SW 1271 (cell line): ENCODE measurements at places on chromosomes 7 and 10.

DNA sequence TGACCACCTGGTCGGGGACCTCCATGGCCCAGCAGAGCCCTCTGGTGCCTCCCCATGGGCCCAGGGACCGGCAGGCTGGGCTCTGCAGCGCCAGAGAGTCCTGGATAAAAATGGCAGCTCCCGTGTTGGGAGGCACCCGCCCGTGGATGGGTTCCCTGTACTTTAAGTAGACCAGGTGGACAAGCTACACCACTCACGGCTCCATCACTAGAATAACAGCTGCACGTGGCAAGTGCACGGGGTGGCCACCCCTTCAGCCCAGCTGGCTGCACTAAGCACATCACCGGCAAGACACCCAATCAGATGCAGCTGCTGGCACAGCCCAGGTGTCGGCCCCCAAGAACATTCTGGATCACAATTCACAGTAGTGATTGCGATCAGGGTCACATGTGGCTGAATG lies 69.8 kb downstream of the DIP2C start:
- DNase-seq, result no peak

- no peak for DNase-seq
These were observed 163.6 kb downstream of the KCND2 start for GRCh38 chr7:120436487-120437060.

DNA sequence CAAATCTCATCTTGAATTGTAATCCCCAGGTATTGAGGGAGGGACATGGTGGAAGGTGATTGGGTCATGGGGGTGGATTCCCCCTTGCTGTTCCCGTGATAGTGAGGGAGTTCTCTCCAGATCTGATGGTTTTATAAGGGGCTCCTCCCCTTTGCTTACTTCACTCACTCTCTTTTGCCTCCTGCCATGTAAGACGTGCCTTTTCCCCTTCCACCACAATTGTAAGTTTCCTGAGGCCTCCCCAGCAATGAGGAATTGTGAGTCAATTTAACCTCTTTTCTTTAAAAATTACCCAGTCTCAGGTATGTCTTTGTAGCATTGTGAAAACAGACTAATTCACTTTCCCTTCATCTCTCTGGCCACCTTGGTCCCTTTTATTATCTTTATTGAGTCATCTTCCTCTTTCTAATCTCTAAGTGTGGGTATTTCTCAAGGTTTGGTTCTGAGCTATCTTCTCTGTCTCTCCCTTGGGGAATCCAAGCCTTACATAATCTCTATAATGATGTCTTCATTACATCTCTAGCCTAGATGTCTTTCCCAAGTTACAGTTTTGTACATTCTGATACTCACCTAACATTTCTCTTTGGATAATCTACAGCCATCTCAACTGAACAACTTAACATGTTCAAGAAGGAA lies 99.1 kb upstream of the JCAD start:
- DNase-seq, result no peak

DNA sequence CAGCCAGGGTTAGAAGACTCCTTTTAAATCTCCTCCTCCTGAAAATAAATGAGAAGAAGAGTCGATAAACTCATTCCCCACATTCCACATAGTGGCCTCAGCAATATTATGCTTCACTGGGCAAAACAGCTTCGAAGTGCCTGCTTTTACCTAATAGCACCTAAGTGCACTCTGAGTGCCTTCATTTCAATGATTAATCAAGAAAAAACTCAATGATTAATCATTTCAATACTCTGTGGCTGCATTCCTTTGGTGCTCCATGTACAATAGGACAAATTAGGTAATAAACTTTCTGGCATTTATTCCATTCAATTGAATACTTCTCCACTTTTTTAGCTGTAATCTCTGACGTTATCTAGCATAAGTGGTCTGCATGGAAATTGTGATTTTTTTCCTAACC lies 174.6 kb downstream of the CCDC71L start:
- no peak for DNase-seq

GRCh38 chr10:94172332-94172731 lies 178.6 kb downstream of the PLCE1 start:
- no peak for DNase-seq

- DNase-seq, result no peak
These were observed 11.0 kb downstream of the RPS24 start for GRCh38 chr10:78044699-78045098.

- no peak for DNase-seq
These were observed 13.1 kb downstream of the EZH2 start for GRCh38 chr7:148871030-148871429.

- DNase-seq, result no peak
These were observed 3.4 kb upstream of the RHBDD2 start for GRCh38 chr7:75875113-75876080.

DNA sequence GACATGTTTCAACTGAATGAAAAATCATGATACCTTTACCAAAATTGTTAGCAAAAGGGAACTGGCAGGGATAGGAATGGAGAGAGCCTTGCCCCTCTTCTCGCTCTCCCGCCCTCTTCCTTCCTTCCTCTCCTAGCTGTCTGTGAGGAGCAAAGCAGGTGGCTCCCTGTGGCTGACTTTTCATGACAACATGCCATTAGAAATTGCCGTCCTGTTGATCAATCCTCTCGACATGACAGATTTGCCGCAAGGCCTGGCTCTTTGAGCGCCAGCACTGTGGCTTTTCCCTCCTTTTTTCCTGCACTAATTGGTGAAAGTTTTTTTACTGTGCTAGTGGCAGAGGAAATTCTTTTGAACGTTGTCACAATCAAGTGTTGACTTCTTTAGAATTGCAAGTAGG lies 171.1 kb downstream of the TCF7L2 start:
- DNase-seq, result no peak

- DNase-seq, result no peak
These were observed 425.7 kb upstream of the FZD8 start for GRCh38 chr10:36067748-36068147.
